Fibroblast of lung (primary cell): ENCODE measurements at places on chromosomes 2 and 18. TPM values are rescaled to one million over a fixed set of nuclear protein-coding genes. Genes with fewer than 3 reads are reported as not detected.

DNA sequence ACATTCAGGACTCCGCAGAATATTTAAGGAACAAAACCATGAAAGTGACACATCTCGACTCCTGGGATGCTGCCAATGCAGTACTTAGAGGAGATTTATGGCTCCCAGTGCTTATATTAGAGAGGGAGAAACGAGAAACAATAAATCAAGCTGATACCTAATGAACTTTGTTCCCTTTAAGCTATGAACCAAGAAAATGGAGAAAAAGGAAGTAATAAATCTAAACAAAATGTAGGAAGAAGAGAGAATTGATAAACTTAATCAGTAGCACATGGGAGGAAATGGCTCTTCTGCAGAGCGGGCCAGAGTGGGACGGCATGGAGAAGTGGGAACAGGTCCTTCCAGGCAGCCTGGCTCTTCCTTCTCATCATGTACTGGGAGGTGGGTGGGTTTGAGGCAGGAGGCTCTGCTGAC is 42.7 kb downstream of the NPPC start:
- DNase-seq, result peak; percentile 12

GRCh38 chr2:42360493-42360889 is 526 bp downstream of the COX7A2L start:
- no peak for DNase-seq

DNA sequence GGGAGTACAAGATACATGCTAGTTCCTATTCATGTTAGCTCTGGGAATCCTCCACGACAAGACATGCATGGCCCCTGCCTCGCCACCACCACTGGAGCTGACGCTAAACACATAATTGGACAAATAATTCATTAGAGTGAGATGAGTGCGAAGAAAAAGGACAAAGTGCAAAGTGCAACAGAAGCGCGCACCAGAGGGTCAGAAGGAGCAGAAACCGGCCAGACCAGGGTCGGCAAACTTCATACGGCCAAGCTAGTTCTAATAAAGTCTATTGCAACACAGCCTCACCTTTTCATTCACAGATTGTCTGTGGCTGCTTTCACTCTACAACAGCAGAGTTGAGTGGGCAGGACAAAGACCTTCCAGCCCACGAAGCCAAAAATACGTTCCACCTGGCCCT is 266.1 kb upstream of the KLHL29 start:
- DNase-seq, result no peak

GRCh38 chr2:16174693-16175045 is 234.3 kb downstream of the MYCN start:
- DNase-seq, result no peak

DNA sequence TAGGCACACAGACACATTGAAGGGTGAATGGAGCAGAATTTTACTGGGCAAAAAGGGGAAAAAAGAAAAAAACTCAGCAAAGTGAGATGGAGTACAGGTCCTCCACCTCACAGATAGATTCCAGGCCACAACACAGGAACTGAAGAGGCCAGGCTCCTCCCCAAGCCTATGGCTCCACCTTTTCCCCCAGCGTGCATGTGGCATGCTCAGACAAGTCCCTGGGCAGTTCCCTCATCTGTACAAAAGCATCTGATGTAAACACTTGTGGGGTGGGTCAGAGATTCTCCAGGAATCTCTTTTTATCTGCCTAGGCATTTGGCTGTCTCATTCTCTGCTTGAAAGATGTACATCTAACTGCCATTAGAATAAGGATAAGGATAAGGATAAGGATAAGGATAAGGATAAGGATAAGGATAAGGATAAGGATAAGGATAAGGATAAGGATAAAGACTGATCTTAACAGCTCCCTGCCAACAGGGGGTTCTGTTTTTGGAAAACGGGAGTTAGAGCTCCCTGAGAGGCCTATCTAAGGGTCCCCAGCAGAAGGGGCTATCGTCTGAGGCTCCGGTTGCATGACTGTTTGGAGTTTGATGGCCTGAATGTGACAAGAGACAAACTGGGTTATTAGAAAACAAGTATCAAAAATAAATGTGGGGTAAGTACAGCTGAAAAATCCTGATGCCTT is 17.2 kb upstream of the ASXL3 start:
- DNase-seq, result peak; percentile 54

Gene EPB41L3
- total RNA-seq, result 29.9 and 37.0 TPM in 2 replicates
